ENCODE measurements at places on chromosomes 2 and 18. TPM values are rescaled to one million over a fixed set of nuclear protein-coding genes. Genes with fewer than 3 reads are reported as not detected.

Gene COLEC12
- 25.9 TPM for total RNA-seq

Gene CD8B
- total RNA-seq: not detected

Gene LRRTM1
- not detected for total RNA-seq

Gene TMEM198
- 5.8 TPM for total RNA-seq

Gene EPAS1
- total RNA-seq: 66.3 TPM

Gene EFR3B
- total RNA-seq: 0.76 TPM

DNA sequence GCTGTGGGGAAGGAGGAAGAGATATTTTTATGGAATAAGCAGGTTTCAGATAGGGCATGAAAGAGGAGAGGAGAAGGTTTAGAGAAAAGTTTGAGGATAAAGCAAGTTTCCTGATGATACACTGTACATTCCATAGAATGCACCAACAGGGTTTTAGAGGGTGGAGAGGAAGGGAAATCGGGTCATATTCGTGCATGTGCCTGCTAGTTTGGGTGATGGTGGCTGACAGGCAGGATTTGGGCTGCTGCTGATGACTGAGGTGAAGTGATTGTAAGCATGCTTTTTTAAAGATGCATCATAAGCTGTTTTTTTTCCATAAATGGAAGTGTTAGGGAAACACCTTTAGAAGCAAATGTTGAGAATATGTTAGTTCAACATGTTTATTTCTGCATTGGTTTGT, 68.8 kb downstream of the PMAIP1 start:
- no peaks in the 10 kb centered on the region for H3K36me3 ChIP-seq
- H3K27ac ChIP-seq: no peak overlapping the region
- H3K4me3 ChIP-seq: no peak overlapping the region
- peaks cover 16% of the 10 kb centered on the region for H3K27me3 ChIP-seq
- H3K4me1 ChIP-seq: no peaks in the 10 kb centered on the region

DNA sequence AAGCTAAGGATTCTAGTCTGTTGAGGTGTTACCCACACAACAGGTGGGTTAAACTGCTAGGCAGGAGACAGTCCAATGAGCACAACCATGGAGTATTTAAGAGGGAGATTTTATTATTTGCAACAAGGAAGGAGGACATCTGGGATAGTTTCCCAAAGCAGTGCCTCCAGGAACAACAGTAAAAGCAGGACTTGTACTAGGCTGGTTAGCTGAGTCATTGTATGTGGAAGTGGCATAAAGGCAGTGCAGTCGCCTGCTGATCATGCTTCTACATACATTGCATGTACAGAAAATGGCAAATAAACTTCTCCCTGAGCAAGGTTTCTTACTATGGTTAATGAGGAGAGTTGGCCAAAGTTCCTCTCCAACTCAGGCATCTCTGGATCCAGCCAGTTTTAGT, 46.1 kb upstream of the CYTIP start:
- DNase-seq: no peak
- H3K27ac ChIP-seq: no peak overlapping the region
- no peaks in the 10 kb centered on the region for H3K27me3 ChIP-seq
- no peaks in the 10 kb centered on the region for H3K4me1 ChIP-seq
- no peak overlapping the region for H3K4me3 ChIP-seq
- no peaks in the 10 kb centered on the region for H3K36me3 ChIP-seq

GRCh38 chr18:7221424-7222155, 9.3 kb upstream of the LRRC30 start:
- no peak overlapping the region for H3K27ac ChIP-seq
- peak; percentile 75 for DNase-seq
- H3K4me1 ChIP-seq: no peaks in the 10 kb centered on the region
- H3K27me3 ChIP-seq: peaks cover 5% of the 10 kb centered on the region
- H3K36me3 ChIP-seq: no peaks in the 10 kb centered on the region
- no peak overlapping the region for H3K4me3 ChIP-seq

GRCh38 chr2:74893332-74893731, 59.4 kb downstream of the HK2 start:
- H3K27ac ChIP-seq: peak overlapping the region; percentile 78
- no peaks in the 10 kb centered on the region for H3K27me3 ChIP-seq
- DNase-seq: peak; percentile 87

GRCh38 chr2:16330012-16330411, 335.6 kb downstream of the CYRIA start:
- no peaks in the 10 kb centered on the region for H3K4me1 ChIP-seq
- H3K36me3 ChIP-seq: no peaks in the 10 kb centered on the region
- no peak overlapping the region for H3K27ac ChIP-seq

DNA sequence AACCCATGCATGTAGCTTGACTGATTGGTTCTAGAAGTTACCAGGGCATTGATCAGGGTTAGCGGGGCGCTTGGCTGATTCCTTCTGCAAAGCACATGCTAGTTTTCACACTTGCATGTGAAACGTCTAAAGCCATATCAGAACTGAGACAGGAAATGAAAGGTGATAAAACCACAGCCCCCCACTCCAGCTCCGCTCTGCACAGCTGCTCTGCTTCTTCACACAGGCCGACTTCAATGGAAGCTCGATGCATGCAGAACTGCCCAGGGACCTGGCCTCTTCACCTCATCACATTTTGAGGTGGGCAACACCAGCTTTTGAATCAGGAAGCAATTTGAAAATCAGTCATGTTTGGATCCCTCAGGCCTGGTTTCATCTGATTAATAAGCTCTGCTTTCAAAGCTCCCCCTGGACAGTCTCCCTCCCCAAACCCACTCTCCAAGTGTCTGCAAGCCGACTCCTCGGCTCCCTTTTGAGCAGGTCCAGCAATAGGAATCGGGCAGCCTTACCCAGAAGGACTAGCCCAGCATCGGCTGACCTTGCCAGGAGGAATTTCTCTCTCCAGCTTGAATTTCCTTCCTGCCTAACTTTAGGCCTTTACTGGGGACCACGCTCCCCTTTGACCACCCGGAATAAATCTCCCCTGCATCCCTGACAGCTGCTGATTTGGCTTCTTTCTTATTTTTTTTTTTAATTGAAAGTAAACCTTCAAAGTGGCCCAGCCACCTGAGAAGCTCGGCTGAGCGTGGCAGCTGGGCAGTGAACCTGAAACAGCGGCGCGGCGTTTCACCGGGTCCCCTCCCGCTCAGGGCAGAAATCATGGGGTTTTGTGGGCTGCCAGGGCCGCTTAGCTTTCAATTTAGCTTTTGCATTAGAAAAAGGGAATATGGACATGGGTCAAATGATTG, 31.7 kb downstream of the HRH4 start:
- H3K36me3 ChIP-seq: no peaks in the 10 kb centered on the region
- DNase-seq: no peak
- no peak overlapping the region for H3K27ac ChIP-seq
- H3K4me3 ChIP-seq: no peak overlapping the region
- no peaks in the 10 kb centered on the region for H3K27me3 ChIP-seq

DNA sequence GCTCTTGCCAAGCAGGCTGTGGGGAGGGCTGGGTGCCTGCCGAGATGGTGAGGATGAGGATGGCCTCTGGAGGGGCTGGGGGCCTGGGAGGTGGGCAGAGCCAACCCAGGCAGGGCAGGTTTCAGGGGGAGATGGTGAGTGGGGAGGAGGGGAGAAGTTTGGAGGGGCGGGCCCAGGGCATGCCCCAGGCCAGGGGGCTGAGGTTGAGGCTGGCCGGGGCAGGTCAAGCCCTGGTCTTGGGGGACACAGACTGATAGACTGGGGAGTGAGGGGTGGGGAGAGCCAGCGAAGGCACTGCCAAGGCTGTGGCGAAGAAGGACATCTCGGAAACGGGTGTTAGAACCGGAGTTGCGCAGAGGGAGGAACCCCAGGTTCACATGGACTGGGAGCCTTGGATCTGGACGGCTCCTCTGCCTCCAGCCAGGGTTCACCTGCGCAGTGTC, 12.6 kb downstream of the CAPN10 start:
- no peak for DNase-seq
- no peak overlapping the region for H3K27ac ChIP-seq
- H3K4me3 ChIP-seq: no peak overlapping the region
- H3K4me1 ChIP-seq: no peaks in the 10 kb centered on the region

DNA sequence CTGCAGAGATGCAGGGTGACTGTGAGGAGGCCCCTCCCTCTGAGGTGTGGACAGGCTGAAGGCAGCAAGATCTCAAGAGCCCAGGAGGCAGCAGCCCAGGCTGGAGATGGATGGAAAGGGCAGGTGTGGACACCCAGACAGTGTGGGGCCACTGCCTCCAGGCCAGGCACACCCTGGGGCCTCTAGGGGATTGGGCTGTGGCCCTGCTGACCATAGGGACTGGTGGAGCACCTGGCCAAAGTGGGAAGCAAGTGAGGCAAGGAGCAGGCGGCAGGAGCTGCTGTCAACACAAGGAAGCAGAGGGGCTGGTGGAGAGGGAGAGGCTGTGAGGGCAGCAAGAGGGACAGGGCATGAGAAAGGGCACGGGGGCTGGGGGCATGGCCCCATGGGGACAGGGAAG, 10.8 kb downstream of the SNED1 start:
- H3K4me1 ChIP-seq: peaks cover 19% of the 10 kb centered on the region
- H3K27ac ChIP-seq: peak overlapping the region; percentile 84
- DNase-seq: no peak

DNA sequence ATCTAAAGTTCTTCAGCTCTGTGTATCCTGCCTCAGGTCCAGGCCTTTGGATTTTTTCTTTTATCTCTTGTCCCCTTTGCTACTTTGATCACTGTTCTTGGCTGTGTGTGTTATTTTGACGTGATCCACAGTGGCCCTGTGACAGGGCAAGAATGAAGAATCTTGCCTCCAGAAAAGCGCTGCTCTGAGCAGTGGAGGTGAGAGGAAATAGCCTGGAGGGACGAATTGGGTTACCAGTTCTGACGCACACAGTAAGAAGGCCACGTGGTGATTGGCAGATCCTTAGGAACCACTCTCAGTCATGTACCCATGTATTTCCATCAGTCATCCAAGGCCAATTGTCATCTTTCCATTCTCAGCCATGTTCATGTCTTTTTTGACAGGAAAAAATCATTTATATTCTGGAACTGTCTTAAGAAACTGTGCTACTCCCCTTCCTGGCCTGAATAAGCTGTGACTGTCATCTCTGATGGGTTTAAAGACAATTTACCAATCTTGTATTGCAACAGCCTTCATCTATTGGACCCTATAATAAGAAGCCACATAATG, 47.6 kb downstream of the MAPK4 start:
- no peak overlapping the region for H3K27ac ChIP-seq
- no peak for DNase-seq
- no peaks in the 10 kb centered on the region for H3K36me3 ChIP-seq
- no peaks in the 10 kb centered on the region for H3K4me1 ChIP-seq
- no peaks in the 10 kb centered on the region for H3K27me3 ChIP-seq

- H3K36me3 ChIP-seq: no peaks in the 10 kb centered on the region
- no peaks in the 10 kb centered on the region for H3K4me1 ChIP-seq
These were observed 647.2 kb upstream of the CDH2 start for GRCh38 chr18:28824183-28824574.

GRCh38 chr2:206585335-206585734, 57.0 kb upstream of the FAM237A start:
- H3K27ac ChIP-seq: no peak overlapping the region
- H3K36me3 ChIP-seq: no peaks in the 10 kb centered on the region
- no peak for DNase-seq
- H3K4me3 ChIP-seq: no peak overlapping the region

GRCh38 chr18:50009773-50010335, 185.1 kb downstream of the MYO5B start:
- no peak overlapping the region for H3K27ac ChIP-seq
- DNase-seq: peak; percentile 46
- no peaks in the 10 kb centered on the region for H3K36me3 ChIP-seq
- no peaks in the 10 kb centered on the region for H3K4me1 ChIP-seq

GRCh38 chr18:58299936-58300335, 255.9 kb downstream of the NEDD4L start:
- H3K4me3 ChIP-seq: no peak overlapping the region
- no peaks in the 10 kb centered on the region for H3K36me3 ChIP-seq
- peaks cover 21% of the 10 kb centered on the region for H3K4me1 ChIP-seq
- no peak overlapping the region for H3K27ac ChIP-seq
- H3K27me3 ChIP-seq: peaks cover 13% of the 10 kb centered on the region

Data from GM23248 (cell line).